ENCODE measurements at places on chromosomes 1 and 21. TPM values are rescaled to one million over a fixed set of nuclear protein-coding genes. Genes with fewer than 3 reads are reported as not detected.

GRCh38 chr1:48674641-48675040 lies 102.0 kb downstream of the BEND5 start:
- DNase-seq: no peak

The PRCC gene
- 90.6 TPM for total RNA-seq

DNA sequence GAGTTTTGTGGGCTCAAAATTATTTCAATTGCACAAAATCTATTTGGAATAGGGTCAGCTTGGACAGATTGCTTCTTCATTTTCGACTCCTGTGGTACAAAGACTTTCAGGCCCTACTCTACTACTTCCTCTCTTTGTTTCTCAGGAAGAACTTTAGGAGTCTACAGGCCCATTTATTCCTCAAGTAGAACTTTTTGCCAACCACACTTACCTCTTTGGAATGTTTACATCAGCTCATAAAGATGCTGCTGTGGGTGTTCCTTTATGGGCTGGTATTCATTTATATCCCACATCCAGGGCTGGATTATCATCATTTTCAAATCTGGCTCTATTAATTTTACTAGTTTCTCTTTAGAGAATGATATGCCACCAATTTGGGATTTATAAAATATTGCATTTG lies 46.3 kb upstream of the TNFSF18 start:
- no peak for DNase-seq

GRCh38 chr21:40830836-40831235 lies 16.1 kb downstream of the DSCAM start:
- no peak for DNase-seq

DNA sequence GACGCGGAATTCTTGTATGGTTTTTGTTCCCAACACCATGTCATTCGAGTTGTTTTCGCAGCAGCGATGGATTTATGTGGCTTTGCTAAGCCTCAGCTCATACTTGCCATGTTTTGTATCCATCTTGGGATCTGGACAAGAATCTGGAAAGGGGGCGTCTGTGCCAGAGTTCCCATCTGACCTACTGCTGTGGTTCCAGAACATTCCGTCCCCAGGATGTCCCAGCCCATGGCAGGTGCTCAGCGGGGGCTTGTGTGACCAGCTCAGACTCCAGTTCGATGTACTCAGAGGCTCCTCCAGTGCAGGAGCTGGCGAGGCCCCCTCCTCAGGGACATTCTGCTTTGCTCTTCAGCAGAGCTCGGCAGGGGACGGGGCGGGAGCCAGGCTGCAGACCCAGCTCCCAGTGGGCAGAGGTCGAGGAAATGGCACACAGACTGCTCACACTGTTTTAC lies 24.0 kb upstream of the ADARB1 start:
- peak; percentile 78 for DNase-seq

DNA sequence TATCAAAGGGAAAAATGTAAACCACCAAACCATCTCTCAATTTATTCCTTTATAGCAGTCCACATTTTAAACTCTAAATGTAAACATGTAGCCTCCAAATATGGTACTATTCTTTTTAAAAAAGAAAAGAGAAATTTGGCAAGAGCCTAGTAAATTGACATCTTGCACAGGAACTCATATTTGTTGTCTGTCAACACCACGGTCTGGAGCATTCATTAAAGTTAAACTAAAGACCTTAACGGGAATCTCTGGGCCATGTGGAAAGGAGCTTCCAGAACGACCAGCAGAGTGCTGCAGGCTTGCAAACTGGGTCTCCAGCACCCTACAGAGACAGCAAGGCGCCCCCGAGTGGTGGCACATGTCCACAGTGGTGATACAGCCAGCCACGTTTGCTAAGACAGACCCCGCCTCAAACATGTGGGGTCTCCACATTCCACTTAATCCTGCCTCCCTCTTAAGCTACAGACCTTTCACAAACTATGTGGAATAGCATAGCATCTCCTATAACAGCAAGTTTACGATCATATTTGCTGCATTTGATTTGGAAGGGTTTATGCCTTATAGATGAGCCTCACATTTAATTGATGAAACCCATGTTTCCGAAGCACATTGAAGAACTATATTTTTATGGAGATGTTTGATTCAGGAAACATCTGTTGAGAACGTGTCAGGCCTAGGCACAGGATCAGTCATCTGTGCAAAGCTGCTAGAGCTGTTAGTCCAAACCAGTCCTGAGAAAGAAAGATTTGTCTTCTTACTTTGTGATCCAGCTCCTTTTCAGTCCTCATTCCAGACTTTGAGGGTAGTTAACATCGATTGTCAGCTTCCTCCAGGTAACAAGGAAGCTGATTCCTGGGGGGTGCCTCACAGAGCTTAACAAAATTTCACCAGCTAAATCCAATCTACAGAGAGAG lies 96.4 kb upstream of the BACE2 start:
- DNase-seq: peak; percentile 70

GRCh38 chr1:219323426-219323825 lies 149.7 kb downstream of the LYPLAL1 start:
- DNase-seq: no peak

DNA sequence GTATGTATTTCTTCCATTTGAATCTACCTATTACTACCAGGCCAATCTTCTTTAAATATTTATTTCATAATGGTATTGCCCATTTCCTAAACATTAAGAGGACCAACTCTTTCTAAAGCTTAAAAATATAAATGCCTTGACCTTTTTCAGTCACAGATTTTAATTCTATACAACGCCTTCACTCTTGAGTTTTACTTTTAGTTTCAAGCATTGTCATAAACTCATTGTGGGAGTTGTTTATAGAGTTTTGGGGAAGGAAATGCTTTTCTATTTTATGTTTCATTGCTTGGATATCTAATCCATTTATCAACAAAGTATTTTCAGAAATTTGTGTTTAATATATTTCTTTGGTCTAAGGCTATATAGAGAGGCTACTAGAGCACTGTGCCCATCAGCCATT lies 155.8 kb downstream of the DPYD start:
- no peak for DNase-seq

The PDIK1L gene
- total RNA-seq: 5.9 TPM

GRCh38 chr1:23611601-23612327 lies 52.5 kb upstream of the ID3 start:
- peak; percentile 55 for DNase-seq

DNA sequence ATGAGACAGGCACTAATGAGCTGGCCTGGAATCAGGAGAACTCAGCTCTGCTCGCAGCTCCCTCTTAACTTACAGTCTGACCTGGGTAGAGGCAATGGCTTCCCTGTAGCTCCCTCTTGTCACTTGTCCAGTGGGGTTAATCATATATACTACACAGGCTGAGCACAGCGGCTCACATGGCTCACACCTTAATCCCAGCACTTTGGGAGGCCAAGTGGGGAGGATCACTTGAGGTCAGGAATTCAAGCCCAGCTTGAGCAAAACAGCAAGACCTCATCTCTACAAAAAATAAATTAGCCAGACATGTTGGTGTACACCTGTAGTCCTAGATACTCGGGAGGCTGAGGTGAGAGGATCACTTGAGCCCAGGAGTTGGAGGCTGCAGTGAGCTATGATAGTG lies 4.2 kb downstream of the S100A6 start:
- DNase-seq: no peak

GRCh38 chr1:182549346-182549745 lies 39.7 kb downstream of the RNASEL start:
- no peak for DNase-seq

DNA sequence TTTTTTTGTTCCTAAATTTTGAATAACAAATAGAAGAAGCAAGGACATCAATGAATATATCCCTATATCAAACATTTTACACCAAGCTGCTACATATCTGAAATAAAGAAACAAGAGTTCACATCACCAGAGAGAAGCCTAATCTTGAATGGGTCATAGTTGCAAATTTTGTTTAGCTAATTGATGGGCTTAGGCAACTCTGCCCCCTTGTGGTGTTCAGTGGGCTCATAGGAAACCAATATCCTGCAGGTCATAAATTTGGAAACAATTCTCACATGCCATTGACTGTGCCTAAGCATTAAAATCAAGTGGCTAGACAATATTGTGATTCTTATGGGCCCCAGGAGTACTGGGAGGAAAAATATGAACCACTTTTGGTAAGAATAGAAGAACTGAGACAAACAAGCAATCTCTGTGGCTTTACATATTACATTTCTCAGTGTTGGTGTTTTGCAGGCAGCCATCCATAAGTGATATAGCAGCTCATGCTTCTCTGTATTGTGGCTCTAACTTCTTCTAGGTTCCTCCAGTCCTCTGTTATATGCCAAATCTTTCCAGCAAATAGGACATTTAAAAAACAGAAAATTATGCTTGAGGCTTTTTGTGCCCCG lies 1262.8 kb upstream of the PRMT6 start:
- DNase-seq: peak; percentile 42

GRCh38 chr1:19750101-19750881 lies 49.4 kb downstream of the TMCO4 start:
- DNase-seq: no peak

- peak; percentile 80 for DNase-seq
Observed at GRCh38 chr1:154972517-154973343, 1.8 kb upstream of the CKS1B start.

DNA sequence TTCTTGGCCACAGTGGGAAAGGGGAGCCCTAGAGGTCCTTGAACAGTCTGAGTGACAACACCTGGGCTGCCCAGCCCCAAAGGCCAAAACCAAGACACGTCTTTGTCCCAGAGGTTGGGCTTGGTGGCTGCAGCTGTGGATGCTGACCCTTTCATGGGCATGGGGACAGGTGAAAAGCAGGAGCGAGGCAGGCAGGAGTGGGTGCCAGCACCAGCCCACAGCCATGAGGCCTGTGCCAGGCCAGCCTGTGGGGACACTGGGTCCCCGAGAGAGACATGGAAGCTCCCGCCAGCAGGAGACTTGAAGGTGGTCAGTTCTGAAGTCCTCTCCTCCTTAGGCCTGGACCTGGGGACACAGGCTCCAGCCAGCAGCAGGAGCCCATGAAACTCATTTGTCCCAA lies 98.6 kb downstream of the KCNJ15 start:
- no peak for DNase-seq

The C4BPB gene
- not detected for total RNA-seq

DNA sequence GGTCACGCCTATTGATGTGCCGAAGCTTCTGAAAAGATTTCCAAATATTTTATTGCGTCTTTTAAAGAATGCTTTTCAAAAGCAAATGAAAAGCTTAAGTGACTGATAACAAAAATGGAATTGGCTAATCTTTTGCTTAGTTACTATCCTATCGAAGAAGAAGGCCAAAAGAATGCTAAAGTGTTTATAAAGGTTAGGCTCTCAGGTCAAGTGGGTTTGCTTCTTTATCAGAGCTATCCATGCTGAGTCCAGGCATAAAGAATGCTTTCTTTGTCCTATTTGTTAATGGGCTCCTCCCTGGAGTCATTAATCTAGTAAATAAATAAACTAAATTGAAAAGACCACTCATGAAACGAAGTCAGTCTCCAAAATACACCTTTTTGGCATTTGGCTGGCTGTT lies 133.4 kb upstream of the LYPLAL1 start:
- no peak for DNase-seq

- no peak for DNase-seq
Observed at GRCh38 chr1:192945390-192946130, 113.6 kb downstream of the UCHL5 start.

DNA sequence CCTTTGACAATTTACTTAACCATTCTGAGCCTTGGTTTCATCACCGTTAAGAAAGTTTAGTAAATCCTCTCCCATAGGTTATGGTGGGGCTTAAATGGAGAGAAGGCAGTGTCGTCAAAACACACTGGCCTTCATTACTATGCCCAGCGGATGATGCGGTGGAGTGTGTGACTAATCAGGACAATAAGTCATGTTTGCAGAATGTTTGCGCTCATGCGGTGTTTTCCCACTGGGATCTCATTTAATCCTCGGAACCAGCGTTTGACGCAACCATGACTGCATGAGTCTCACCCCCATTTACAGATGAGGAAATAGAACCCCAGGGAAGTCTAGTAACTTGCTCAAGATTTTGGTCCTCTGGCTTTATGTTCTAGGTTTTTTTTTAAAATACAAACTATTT lies 17.5 kb downstream of the SLC26A9 start:
- no peak for DNase-seq

DNA sequence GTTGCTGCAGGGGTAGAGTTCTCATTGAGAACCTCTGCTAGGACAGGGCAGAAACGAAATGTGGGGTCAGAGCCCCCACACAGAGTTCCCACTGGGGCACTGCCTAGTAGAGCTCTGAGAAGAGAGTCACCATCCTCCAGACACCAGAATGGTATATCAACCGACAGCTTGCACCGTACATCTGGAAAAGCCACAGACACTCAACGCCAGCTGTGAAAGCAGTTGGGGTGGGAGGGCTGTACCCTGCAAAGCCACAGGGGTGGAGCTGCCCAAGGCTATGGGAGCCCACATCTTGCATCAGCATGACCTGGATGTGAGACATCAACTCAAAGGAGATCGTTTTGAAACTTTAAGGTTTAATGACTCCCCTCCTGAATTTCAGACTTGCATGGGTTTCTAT lies 284.0 kb upstream of the DEPDC1 start:
- DNase-seq: no peak

The FAM167B gene
- total RNA-seq: 3.1 TPM

The CSF3R gene
- 0.97 TPM for total RNA-seq

DNA sequence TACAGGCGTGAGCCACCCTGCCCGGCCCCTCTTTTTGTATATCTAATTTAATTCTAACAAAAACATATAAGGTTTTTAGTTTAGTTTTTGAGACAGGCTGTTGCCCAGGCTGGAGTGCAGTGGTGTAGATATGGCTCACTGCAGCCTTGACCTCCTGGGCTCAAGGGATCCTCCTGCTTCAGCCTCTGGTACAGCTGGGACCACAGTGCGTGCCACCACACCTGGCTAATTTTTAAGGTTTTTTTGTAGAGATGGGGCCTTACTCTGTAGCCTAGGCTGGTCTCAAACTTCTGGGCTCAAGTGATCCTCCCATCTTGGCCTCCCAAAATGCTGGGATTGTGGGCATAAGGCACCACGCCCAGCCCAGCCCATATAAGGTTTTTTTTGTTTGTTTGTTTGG lies 18.8 kb downstream of the ENSA start:
- DNase-seq: no peak

The WDR3 gene
- 51.4 TPM for total RNA-seq

DNA sequence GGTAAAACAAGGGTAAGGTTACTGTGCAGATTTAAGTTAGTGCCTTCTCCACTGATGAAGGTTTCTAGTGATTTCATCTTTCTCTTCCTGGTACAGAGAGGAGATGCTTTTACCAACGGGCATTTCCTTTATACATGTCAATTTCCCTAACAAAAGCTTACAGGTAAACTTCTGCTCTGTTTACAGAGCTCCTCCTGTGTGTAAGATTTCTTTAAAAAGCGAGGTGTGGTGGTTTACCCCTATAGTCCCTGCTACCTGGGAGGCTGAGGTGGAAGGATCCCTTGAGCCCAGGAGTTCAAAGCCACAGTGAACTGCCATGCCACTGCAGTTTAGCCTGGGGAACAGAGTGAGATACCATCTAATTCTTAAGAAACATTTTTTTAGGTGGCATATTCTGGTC lies 40.7 kb upstream of the GORAB start:
- no peak for DNase-seq

GRCh38 chr1:38451541-38451993 lies 405.0 kb upstream of the POU3F1 start:
- peak; percentile 55 for DNase-seq

- no peak for DNase-seq
Observed at GRCh38 chr1:236377832-236378535, 16.1 kb upstream of the EDARADD start.
